NCI-H187 treated with DMSO at 0.1 percent for 48 hours (cell line): ENCODE measurements at places on chromosomes 5 and 9.

GRCh38 chr5:103256178-103256577 lies 2.4 kb upstream of the MACIR start:
- DNase-seq = no peak

DNA sequence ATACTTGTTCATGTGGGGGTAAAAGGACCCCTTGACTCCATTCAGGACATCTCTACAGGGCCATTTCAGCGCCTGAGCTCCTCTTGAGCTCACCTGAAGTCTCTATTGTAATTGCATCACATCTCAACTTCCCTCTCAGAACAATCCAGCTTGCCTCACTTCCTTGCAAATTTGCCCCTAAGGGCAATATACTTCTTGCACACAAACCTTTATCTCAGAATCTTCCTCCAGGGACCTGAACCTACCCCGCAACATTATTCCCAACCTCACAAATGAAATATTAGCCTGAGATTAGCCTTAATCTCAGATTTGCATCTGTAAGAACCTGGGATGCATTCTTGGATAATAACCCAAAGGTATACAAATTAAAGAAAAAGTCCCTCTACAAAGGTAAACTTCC lies 159.2 kb downstream of the DRD1 start:
- no peak for DNase-seq

DNA sequence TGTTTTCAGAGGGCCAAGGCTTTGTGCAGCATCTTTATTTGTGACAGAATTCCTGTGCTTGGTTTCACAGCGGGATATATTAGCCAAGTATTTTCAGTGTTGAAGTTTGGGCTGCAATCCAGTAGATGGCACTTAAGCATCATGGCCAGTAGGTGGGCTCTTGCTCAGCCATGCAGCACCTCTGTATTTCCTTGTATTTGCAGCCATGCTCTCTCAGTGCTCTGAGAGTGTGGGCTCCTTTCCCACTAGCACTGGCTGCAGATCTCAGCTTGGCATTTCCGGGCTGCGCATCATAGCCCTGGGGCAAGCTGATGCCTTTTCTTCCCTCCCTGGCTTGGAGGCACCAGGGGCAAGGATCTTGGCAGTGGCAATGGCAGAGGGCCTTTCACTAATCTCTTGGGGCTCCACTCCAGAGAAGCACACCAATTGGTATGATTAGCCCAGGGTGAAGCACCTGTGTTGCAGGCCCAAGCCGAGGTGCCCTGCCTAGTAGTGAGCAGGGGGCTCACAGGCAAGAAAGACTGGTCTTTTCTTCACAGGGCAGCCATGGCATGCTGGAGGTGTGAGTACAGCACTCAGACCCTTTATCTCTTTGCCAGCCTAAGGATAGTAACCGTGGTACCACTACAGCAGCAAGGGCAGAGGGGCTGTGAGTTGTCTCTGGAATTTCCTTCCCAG lies 48.3 kb downstream of the SLCO6A1 start:
- no peak for DNase-seq

DNA sequence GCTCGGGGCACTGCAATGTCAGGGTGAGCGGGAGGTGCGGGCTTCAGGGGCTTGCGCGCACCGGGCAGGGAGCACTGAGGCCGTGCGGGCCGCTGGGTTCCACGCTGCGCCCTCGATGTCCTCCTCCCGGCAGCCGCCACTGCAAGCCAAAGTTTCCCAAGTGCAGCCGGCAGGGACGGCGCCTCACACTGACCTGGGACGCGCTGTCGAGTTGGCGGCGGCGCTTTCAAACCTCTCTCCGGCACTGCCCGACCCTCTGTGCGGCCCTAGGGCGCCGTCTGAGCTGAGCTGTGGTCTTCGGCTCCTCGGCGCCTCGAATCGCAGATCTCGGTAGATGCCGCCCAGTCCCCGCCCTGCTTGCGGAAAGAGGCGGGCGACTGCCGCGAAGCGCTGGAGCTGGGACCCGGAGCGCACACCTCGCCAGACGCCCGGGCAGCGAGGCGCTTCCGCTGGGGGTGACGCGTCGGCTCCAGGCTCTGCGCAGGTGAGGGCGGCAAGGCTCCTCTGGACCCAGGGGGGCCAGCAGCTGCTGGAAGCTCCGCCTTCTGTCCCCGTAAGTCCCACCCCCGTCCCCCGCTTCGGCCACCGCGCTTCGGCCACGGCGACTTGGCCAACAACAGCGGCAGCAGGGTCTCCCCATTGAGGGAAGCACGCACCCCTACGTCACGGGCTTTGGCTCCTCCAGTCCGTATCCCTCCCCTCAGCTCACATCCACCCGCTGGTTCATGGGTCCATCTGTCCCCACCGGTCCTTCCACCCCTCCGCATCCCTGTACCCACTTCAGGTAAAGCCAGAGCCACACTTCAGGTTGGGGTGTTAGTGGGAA lies at the start of gene ANKRD34B:
TSS of gene ANKRD34B (minus strand) at position 320 of the 826 bp plus-strand sequence. CDS start 10,261 bp downstream, outside the sequence.
- DNase-seq = no peak

GRCh38 chr9:114409103-114409780 lies 21.5 kb upstream of the AKNA start:
- DNase-seq = no peak

GRCh38 chr5:75433814-75434506 lies 77.5 kb downstream of the CERT1 start:
- no peak for DNase-seq

GRCh38 chr9:131721076-131721475 lies 18.8 kb downstream of the RAPGEF1 start:
- no peak for DNase-seq

DNA sequence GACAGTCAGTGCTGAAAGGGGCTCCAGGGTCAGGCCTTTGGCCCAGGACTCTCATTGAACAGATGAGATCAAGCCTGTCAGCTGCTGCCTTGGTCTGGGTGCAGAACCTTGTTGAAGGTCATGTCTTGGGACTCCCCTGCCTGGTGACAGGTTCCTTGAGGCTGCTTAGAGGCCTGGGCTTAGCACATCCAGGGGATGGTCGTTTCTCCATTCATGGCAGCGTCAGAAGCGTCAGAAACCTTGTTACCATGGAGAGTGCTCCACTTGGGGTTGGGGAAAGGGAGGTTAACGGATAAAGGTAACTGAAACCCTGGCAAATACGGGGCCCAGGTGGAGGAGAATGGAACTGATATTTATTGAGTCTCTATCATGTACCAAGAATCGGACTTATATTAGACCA lies 8.8 kb downstream of the ARPC5L start:
- DNase-seq = no peak

- no peak for DNase-seq
Observed at GRCh38 chr5:32388432-32389129, 56.0 kb downstream of the ZFR start.

- no peak for DNase-seq
Observed at GRCh38 chr5:119873611-119874010, 244.3 kb downstream of the FAM170A start.

DNA sequence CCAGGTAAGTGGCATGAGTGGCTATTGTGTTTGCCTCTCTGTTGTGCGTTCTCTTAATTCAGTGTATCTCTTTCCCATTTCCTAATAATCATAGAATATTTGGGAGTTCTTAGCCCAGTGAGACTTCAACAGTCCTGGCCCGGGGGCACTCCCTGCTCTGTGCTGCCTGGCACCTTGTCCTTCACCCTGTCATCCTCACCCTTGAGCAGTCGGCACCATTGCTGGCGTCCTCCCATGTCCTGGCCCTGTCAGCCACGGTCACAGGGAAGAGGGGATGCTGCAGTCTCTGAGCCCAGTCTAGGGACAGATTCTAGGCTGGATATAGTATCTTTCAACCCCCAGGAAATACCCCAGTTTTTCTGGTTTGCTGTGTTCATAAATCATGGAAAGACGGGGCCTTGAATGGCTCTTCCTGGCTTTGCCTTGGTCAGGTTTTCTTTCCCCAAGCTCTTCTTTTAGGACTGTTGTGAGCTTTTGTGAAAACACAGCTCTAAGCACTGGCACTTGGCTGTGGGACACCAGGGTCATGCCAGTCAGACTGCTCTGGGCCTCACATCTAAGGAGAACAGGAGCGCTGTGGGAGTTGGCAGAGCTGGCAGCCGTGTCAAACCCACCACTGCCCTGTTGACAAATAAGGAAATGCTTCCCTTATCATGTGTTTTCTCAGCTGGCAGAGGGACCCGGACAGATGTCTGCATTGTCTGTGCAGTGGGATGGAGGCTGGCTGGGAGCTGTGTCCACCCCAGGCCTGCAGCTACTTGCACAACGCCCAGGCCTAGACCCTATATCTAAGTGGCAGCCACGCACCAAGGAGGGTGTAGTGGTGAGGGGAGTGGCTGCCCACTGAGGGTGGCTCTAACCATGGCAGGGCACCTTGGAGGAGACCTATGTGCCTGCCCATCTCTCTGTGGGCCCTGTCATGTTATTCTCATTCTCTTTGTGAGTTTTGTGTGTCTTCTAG lies 378.6 kb downstream of the ICE1 start:
- DNase-seq = no peak

DNA sequence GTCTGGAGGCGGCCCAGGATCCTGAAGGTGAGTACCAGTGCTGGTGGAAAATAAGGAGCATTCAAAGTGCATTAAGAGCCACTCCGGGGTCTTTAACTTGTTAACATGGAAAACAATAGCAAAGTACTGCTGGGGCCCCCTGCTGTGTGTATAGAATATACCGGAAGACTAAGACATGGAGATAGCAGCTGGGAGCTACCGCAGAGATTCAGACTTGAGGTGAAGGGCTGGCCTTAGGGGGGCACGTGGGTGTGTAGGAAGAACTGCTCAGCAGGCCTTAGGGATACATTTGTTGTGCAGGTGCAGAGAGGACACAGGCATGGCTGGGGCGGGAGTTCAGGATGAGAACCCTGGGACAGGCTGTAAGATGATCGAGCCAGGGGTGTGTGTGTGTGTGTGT lies 1.2 kb upstream of the DMRT1 start:
- DNase-seq = no peak

GRCh38 chr5:92713335-92713743 lies 867.7 kb downstream of the NR2F1-AS1 start:
- no peak for DNase-seq

GRCh38 chr5:18720002-18720401 lies 1085.7 kb downstream of the TAF11L14 start:
- DNase-seq = no peak

- no peak for DNase-seq
Observed at GRCh38 chr5:97553604-97554452, 370.8 kb upstream of the RIOK2 start.

DNA sequence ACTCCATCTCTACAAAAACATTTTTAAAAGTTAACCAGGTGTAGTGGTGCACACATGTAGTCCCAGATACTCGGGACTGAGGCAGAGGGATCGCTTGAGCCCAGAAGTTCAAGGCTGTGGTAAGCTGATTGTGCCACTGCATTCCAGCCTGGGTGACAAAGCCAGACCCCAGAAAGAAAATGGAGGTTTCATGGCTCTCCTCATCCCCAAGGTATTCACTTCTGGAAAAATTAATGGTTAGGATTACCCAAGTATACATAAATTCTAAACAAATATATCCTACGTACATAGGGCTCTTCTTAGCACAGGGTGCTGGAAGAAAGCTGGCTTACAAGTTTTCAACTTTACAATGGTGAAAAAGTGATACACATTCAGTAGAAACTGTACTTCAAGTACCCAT lies 18.6 kb upstream of the RECK start:
- DNase-seq = no peak

GRCh38 chr9:20040991-20041696 lies 252.3 kb upstream of the SLC24A2 start:
- DNase-seq = no peak

GRCh38 chr5:72816284-72817075 lies at the start of gene TNPO1:
Gene TNPO1 (plus strand): TSS chr5:72816661. CDS start chr5:72816738, 77 bp downstream.
- peak; percentile 50 for DNase-seq

DNA sequence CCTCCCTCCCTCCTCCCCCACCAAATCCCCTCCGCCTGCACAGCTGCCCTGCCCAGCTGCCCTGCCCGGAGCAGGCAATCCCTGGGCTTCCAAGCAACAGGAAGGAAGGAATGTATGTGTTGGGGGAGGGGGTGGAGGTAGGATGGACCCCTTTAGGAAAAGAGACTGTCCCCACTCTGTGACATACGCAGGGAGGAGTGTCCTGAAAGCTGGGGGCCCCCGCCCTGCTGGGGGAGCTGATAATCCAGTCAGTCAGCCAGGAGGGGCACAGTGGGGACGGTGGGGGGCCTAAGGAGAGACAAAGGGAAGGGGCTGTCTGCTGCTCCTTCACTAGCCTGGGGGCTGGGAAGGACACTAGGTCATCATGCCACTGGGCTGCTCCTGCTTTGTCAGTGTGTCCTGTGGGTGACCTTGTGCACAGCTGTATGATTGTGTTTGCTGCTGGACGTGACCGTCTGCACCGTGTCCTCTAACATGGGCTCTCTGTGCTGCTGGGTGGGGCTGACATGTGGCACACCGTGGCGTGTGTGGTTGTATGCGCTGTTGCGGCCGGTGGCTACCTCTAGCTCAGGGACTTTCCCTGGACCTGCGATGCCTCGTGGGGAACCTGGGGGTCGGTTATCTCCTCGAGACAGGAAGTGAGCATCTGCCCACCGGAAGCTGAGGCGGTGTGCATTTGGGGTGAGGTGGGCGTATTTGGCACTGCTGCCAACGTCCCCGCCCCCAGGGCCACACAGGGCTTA lies 3.0 kb downstream of the N4BP3 start:
- DNase-seq = no peak

DNA sequence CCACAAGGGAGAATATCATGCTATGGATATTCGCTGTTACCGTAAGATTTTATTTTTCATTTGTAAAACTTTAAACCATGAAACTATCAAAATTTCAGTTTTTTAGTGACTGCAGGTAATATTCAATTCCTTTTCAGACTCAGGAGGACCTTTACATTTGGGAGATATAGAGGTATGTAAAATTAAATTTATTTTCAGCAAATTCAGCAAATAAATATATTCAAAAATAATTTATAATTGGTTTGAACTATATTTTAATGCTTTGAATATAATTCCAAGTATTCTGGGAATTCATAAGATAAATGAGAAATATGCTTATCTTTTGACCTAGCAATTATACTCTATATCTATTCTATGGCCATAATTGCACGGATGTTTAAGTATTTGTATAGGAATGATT lies 7.6 kb downstream of the RFESD start:
- DNase-seq = no peak

DNA sequence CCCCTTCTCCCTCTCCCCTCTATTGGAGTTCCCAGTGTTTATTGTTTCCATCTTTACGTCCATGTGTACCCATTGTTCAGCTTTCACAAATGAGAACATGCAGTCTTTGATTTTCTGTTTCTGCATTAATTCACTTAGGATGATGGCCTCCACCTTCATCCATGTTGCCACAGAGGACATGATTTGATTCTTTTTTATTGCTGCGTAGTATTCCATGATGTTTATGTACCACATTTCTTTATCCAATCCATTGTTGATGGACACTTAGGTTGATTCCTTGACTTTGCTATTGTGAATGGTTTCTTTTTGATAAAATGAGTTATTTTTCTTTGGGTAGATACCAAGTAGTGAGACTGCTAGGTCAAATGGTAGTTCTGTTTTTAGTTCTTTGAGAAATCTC lies 88.9 kb downstream of the NDUFS4 start:
- no peak for DNase-seq
